ENCODE measurements at places on chromosomes 3 and 15. TPM values are rescaled to one million over a fixed set of nuclear protein-coding genes. Genes with fewer than 3 reads are reported as not detected.

A4GNT gene
- total RNA-seq = not detected

AAGAB gene
- 57.5 TPM for total RNA-seq

NANOGP8 gene
- total RNA-seq = not detected

CCDC39 gene
- total RNA-seq = not detected

LRRC15 gene
- total RNA-seq = not detected

Measured in epithelial cell of umbilical artery (primary cell).